Body of pancreas (tissue), 4 donors: ENCODE measurements at places on chromosomes 5 and 9. TPM values are rescaled to one million over a fixed set of nuclear protein-coding genes. Genes with fewer than 3 reads are reported as not detected.

Gene PRRX2
- 1.0 TPM for total RNA-seq

Gene EFNA5
- total RNA-seq: 1.3 TPM

Gene PCDHGA7
- total RNA-seq: 5.2 TPM

Gene PAEP
- total RNA-seq: not detected

Gene ZNF608
- total RNA-seq: 30.1 TPM

Gene KIF27
- total RNA-seq: 6.6 TPM

Gene IL31RA
- total RNA-seq: not detected

Gene KLF9
- total RNA-seq: 38.1 TPM

Gene SLC36A3
- total RNA-seq: not detected

Gene NR5A1
- total RNA-seq: not detected

Gene DRD1
- not detected for total RNA-seq

Gene GOLPH3
- total RNA-seq: 78.4 TPM

Gene ITGA1
- 11.2 TPM for total RNA-seq

Gene NUTM2F
- total RNA-seq: not detected

Gene DIAPH1
- total RNA-seq: 47.0 TPM

Gene DMRT3
- not detected for total RNA-seq

Gene CNOT6
- total RNA-seq: 4.0 TPM

Gene TRIP13
- total RNA-seq: 1.3 TPM

Gene FAM193B
- total RNA-seq: 79.9 TPM

Gene ZBTB5
- total RNA-seq: 9.9 TPM

Gene RGS7BP
- total RNA-seq: under 0.01 TPM

Gene ISOC1
- 23.4 TPM for total RNA-seq

Gene STARD4
- total RNA-seq: 6.0 TPM

Gene KCTD16
- total RNA-seq: 4.3 TPM

Gene XRCC4
- total RNA-seq: 0.99 TPM

Gene SPATA31C1
- not detected for total RNA-seq

Gene CORO2A
- 0.66 TPM for total RNA-seq

Gene TLX3
- total RNA-seq: not detected

Gene SIT1
- total RNA-seq: not detected

Gene ECM2
- total RNA-seq: 6.5 TPM

Gene PITX1
- total RNA-seq: not detected
